ENCODE measurements at places on chromosomes 6 and 20. TPM values are rescaled to one million over a fixed set of nuclear protein-coding genes. Genes with fewer than 3 reads are reported as not detected.

GSTA4 gene
- 123 TPM for polyA plus RNA-seq

C6orf132 gene
- 3.8 TPM for polyA plus RNA-seq

VAPB gene
- 56.2 TPM for polyA plus RNA-seq

GLP1R gene
- polyA plus RNA-seq: 1.1 TPM

HLA-DPA1 gene
- polyA plus RNA-seq: 16.8 TPM

HLA-C gene
- polyA plus RNA-seq: 63.5 TPM

TREML2 gene
- polyA plus RNA-seq: 0.08 TPM

SLC16A10 gene
- 23.0 TPM for polyA plus RNA-seq

OR12D3 gene
- not detected for polyA plus RNA-seq

SLC25A27 gene
- polyA plus RNA-seq: 58.9 TPM

PNRC1 gene
- 117 TPM for polyA plus RNA-seq

UFL1 gene
- polyA plus RNA-seq: 35.8 TPM

ITPA gene
- 67.1 TPM for polyA plus RNA-seq

GPSM3 gene
- polyA plus RNA-seq: 12.0 TPM

SLC29A1 gene
- 37.4 TPM for polyA plus RNA-seq

All from left renal cortex interstitium (tissue), 4 donors.